Left colon (tissue), 2 donors: ENCODE measurements at places on chromosomes 11 and 22.

- DNase-seq, result no peak
These were observed 2.3 kb upstream of the PEX16 start for GRCh38 chr11:45919806-45920530.

GRCh38 chr22:28435982-28436381, 243.7 kb downstream of the TTC28 start:
- DNase-seq, result no peak

DNA sequence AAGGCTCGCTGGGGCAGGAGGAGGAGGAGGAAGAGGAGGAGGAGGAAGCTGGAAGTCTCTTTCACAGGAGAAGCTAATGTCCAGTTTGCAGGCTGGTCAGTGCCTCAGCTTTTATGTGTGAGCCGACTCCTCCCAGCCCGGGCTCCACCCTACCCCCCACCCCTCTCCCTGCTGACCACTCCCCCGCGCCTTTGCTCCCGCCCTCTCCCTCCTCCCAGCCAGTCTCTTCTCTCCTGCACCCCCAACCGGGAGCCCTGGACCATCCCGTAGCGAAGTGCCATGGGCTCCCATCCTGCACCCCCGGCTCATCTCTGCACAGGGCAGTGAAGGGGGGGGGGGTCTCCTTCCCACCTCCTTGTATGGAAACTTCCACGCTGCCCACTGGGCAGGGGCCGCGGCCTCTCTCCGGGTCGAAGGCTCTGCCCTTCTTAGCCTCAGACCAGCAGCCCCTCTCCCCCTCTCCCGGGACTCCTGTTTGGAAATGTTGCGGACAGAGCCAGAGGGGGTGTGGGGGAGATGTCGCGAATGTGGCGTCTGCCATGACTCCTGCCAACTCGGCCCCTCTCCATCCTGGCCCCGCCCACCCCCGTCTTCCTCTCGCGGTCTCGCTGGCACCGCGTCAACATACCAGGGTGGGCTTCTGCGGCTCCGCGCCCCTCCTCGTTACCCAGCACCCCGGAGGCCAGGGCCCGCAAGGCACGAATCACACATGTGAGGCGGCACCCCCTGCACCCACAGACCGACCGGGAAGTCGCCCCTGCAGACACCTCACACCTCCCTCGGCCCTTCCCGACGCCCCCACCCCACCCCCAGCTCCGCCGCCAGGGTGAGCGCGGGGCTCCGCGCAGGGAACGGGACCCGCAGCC, 1.8 kb downstream of the IGF2 start:
- no peak for DNase-seq

DNA sequence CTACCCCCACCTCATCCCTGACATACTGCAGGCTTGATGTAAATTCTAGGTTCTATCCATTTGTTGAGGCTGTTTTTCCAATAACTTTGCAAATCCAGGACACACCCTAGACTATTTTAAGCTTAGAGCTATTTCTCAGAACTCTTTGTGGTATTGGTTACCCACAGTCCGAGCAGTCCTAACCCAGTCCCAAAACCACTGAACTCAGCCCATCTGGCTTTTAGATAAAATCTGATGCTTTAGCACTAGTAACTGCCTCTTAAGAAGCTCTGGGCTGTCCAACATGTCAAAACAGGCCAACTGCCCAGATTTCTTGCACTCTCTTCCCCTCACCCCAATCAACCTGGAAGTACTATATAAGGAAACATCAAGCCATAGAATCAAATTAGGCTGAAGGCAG, 344.4 kb upstream of the CADM1 start:
- no peak for DNase-seq

GRCh38 chr11:65655570-65656332, 7.0 kb downstream of the RELA start:
- DNase-seq, result no peak

- DNase-seq, result no peak
These were observed 610.3 kb downstream of the TBC1D22A start for GRCh38 chr22:47372596-47373385.

DNA sequence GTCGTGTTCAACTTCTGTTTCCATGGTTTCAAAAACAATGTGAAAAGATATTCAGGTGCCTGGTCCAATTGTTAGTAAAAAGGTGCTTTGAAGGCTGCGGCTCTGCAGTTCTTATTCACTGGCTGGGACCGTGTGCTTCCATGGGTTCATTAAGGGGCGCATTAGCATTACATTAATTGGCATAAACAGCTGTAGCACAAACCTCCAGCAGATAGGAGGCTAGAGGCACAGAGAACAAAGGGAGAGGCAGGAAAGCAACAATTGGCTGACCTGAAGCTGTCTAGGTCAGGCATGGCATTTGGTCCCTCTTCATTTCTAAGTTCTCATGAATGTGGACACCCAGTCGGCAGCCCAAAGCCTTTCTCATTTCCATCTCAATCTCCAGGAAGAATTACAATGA, 16.6 kb downstream of the PAK1 start:
- DNase-seq, result no peak

- no peak for DNase-seq
These were observed 13.5 kb downstream of the SPTBN2 start for GRCh38 chr11:66715346-66716085.

GRCh38 chr11:46229230-46229629, 48.2 kb upstream of the CREB3L1 start:
- DNase-seq, result no peak

DNA sequence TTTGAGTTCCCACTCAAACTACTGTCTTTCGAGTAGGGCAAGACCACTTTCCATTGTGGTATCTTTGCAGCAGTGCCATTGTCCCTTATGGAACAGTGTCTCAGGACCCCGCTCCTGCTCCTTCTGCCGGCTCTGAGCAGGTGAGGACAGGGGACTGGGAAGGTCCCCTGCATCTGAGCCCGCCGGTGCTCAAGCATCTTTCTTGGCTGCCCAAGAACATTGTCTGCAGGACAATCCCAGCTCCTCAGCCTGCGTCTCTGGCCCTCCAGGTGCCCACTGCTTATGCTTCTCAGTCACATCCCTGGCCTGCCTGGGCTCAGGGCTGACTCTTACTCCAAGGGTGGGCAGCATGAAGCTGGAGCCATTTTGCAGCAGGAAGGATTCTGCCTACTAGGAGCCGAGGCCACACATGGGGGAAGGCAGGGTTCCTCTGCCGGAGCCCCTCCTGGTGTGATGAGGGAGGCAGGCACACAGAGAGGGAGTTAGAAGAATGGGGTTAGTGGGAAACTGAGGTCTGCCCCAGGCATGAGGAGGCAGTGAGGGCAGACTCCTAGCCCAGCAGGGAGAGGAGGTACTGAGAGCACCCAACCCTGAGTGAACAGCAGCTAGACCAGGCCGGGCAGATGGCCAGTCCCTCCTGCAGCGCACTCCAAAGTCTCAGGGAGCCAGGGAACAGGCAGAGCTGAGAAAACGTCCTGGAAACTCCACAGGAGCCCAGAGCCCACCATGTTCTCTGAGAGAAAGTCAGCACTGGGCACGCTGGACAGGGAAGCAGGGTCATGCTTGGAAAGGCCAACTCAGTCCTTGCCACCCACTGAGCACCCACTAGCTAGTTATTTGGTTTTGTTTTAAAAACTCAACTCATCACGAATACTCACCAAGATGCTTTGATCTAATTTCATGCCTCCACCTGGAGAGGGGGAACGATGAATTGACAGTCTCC, 7.5 kb upstream of the PPARA start:
- no peak for DNase-seq

DNA sequence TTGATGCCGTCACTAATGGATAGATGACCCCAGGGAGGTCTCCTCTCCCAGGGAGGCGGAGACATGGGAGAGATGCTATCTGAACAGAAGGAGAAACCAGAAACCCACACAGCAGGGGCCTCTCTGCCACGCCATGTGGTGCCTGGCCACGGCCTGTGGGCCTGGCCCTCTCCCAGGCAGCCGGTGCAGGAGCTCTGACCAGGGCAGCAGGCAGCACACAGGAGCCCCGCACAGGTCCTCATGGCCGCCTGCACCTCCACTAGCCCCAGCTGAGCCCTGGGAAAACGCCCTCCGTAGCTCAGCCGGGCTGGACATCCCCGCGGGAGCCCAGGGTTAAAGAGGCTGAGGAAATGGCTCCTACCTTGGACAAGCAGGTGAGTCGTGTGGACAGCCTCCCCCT, 19.8 kb downstream of the IGSF9B start:
- DNase-seq, result no peak

DNA sequence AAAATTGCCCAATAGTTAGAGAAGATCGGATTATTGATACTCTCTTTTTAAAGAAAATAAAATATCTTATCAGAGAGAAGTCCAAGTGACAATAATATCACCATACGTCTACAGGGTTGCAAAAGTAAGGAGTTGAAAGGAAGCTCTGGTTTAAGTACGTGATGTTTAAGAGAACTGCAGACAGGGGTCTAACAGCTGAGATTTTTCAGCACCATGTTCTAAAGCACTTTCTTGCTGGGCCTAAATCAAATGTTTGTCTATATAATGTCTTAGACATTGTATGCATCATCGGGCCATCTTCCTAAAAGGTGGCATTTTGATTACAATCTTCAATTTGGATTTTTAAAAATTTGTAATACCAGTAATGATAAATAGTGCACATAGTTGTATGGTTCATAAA, 133.3 kb downstream of the RRAS2 start:
- no peak for DNase-seq

GRCh38 chr11:3367221-3367620, 11.7 kb downstream of the ZNF195 start:
- DNase-seq, result no peak

GRCh38 chr22:43110927-43111623, 525 bp downstream of the BIK start:
- DNase-seq, result peak; percentile 77

GRCh38 chr22:38347181-38347943, 30.1 kb upstream of the CSNK1E start:
- DNase-seq, result no peak

DNA sequence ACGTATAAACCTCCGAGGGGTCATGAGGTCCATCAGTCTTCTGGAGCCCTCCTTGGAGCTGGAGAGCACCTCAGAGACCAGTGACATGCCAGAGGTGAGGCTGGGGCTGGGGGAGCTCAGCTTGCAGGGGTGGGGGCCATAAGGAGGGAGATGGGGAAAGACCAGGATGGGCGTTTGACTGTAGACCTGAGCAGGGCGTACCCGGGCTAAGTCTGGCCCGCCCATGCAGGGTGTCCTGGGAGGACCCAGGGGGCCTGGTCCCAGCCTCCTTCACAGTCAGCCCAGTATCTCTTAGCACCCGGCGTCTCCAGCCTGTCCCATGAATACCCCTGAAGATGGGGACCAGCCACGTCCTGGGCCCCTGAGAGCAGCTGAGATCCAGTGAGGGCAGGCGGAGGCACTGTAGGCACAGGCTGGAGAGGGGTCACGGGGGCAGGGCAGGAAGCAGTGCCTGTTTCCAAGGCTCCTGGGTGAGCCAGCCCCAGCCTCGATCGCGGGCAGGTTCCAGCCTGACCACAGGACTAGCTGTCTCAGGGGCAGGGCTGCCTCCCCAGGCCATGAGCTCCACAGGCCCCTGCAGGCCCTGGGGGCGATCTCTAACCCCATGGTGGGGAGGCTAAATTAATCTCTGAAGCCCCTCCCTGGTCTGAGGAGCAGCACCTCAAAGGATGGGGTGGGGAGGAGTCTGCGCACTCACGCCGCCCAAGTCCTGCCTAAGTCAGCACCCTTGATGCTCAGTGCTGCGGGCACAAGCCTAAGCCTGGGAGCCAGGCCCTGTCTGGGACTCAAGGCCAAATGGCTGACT, 7.1 kb downstream of the SSH3 start:
- no peak for DNase-seq

DNA sequence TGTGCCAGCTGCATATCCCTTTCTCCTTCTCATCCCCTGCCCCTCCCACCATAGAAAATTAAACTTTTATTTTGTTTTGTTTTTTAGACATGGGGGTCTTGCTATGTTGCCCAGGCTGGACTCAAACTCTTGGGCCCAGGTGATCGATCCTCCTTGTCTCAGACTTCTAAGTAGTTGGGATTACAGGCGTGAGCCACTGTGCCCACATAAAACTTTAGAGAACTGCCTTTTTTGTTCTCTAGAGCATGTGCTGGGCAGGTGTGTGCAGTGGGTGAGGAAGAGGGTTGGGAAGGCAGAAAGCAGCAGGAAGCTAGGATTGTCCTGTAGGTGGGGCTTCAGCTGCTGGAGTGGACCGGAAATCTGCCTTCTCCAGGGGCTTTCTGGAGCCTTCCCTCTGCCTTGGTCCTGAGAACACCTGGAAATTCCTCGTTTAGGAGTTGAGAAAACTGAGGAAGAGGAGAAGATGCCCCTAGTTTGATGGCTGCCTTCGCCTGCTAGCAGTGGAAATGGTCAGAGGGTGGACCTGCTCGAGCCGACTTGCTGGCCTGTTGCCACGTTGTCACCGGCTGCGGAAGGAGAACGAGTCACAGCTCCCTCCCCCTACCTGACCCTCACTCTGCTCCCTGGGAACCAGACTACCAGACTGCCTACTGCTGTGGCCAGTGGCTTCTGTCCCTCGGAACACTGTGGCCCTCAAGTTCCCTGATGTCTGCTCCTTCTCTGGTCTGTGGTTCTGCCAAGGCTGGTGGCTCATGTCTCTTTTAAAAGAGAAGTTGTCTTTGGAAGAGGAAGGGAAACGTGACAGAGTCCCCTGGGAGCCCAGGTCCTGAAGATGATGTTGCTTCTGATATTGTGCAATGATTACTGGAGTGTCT, 4.0 kb downstream of the ST14 start:
- peak; percentile 68 for DNase-seq

DNA sequence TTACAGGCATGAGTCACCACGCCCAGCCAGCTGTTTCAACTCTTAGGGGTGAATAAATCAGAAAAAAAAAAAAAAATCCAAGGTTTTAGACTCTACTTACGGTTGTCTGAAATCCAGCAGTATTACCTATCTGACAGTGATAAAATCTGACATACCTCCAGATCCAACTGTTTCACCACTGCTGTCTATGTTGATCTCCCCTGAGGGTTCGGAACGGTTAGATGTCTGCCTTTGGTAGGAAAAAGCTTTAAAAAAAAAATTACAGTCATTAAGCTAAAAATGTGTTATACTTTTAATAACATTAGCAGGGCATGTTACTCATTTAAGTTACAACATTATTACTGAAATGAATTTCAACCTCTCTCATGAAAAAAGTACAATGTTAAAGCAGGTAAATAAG, 21.1 kb downstream of the NCAPD3 start:
- DNase-seq, result no peak

DNA sequence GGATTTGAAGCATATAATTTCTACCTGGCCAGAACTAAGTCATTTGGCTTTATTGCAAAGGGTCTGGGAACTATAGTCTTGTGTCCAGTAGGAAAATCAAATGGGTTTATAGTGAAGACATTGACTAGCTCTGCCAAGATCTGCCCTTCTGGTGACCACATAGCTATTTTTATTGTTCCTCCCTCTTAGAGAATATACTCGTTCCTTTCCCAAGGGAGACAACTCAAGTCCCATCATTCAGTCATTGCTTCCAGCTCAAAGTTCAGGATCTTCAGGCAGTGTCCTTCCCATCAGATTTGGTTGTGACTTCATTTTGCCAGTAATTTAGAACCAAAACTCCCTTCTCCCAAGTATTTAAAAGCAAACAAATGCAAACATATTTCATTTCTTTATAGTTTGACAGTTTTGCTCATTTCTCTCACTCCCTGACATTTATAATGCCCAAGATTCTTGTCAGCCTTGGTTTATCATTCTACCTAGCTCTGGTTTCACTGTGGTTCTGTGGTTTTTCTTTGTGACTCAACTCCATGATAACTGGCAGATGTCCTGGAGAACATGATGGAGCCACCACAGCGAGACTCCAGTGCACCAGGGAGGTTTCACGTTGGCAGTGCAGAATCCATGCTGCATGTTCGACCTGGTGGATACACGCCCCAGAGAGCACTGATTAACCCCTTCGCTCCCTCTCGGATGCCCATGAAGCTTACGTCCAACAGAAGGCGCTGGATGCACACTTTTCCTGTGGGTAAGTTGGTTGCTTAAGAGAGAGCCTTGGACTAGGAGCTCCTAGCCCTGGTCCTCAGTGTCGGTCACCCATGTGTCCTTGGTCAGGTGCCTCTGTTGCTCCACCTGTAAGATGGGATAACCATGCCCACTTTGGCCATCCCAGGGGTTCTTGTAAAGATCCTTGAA, 64.9 kb downstream of the DEPDC5 start:
- DNase-seq, result no peak
